ENCODE measurements at places on chromosomes 16 and 17.

GRCh38 chr17:6914711-6915110, 81.1 kb upstream of the ALOX12 start:
- no peak for DNase-seq

DNA sequence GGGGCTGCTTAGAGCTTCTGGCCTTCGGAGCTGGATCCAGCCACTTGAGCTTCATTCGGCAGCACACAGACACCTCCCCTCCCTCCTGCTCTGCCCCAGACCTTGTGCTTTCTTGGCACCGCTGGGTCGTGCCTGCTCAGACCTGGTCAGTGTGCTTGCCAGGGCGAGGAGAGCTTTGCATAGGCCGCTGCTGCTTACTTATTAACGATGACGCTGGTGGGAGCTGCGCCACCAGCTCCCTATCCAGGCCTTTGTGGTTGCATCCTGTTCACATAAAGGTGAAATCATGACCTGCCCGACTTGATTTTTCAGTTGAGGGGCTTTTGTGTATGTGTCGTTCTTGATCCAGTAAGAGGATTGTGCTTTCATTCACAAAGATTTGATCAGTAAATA, 101.1 kb downstream of the MSI2 start:
- DNase-seq = no peak

- no peak for DNase-seq
Measured at GRCh38 chr17:27263386-27263785, 30.5 kb upstream of the WSB1 start.

DNA sequence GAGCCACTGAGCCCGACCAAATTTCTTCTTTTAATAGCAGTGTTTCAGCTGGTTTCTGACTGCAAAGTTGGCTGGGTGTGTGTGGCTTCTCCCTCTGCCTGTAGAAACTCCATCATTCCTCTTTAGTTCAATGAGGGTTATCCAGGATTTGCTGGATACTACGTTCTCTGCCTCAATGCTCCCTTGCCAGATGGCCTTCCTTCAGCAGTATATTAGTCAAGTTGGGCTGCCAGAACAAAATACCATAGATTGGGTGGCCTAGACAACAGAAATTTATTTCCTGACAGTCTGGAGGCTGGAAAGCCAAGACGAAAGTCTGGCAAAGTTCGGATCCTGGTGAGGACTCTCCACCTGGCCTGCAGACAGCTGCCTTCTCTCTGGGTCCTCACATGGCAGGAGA, 103.7 kb downstream of the NOG start:
- DNase-seq = no peak

GRCh38 chr17:36602030-36602748, 806 bp downstream of the MRM1 start:
- DNase-seq = no peak

GRCh38 chr16:12017558-12017957, 41.0 kb downstream of the SNX29 start:
- no peak for DNase-seq

All from stimulated activated CD4-positive, alpha-beta T cell treated with anti-CD3 and anti-CD28 coated beads, Interleukin-12 subunit alpha, Interleukin-12 subunit beta, amount 100 ng/mL, for 48 hours (primary cell).